ENCODE measurements at places on chromosomes 7 and 10. TPM values are rescaled to one million over a fixed set of nuclear protein-coding genes. Genes with fewer than 3 reads are reported as not detected.
A peak's percentile ranks its signal among the peaks of the same experiment; 100 is the strongest.

DNA sequence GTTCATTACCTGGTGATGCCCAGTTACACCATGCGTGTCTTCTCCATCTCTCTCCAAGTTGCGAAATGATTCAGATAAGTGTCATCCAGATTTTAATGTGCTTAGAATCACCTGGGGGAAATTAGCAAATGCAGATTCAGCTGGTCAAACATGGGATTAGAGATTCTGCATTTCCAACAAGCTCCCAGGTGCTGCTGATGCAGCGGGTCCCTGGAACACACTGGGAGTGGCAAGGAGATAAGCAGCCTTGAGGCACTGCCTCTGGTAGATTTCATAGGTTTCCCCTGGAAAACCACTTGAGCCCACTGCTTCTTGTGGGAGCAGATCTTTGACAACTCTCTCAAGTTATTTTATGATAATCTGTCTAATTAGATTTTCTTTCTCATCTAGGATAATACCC lies 196.0 kb upstream of the C7orf33 start:
- H3K4me1 ChIP-seq = no peaks in the 10 kb centered on the region
- H3K4me3 ChIP-seq = no peak overlapping the region
- DNase-seq = no peak
- peaks cover 13% of the 10 kb centered on the region for H3K27me3 ChIP-seq
- no peaks in the 10 kb centered on the region for H3K36me3 ChIP-seq

The GAD2 gene
- not detected for total RNA-seq

The CYP2C19 gene
- 0.33 TPM for total RNA-seq

GRCh38 chr7:139086454-139086853 lies 23.1 kb downstream of the ZC3HAV1 start:
- peaks cover 71% of the 10 kb centered on the region for H3K4me1 ChIP-seq
- no peak overlapping the region for H3K4me3 ChIP-seq
- peaks cover 79% of the 10 kb centered on the region for H3K36me3 ChIP-seq
- DNase-seq = no peak
- H3K27ac ChIP-seq = peak overlapping the region; percentile 68
- no peaks in the 10 kb centered on the region for H3K27me3 ChIP-seq

DNA sequence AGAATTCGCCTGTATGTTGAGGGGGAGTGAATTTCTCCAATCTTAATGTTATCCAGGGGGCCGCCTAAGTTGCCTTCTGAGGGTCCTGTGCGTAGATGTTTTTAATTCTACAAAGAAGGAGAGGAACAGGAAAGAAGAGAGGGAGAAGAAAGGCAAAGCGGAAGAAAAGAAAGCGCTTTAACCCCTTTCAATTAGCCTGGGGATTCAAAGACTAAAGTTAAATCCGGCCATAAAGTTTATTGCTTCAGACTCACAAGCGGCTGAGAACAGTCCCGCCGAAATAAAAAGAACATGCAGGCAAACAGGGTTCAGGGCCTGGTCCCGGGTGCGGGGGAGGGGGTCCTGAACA lies 4.5 kb downstream of the HOXA5 start:
- no peak for DNase-seq
- H3K4me3 ChIP-seq = no peak overlapping the region
- peaks cover 34% of the 10 kb centered on the region for H3K27me3 ChIP-seq
- H3K36me3 ChIP-seq = no peaks in the 10 kb centered on the region
- H3K4me1 ChIP-seq = peaks cover 12% of the 10 kb centered on the region

- no peak overlapping the region for H3K27ac ChIP-seq
- no peaks in the 10 kb centered on the region for H3K36me3 ChIP-seq
- H3K27me3 ChIP-seq = peaks cover 2% of the 10 kb centered on the region
- H3K4me3 ChIP-seq = no peak overlapping the region
Measured at GRCh38 chr7:54811846-54812254, 52.8 kb upstream of the SEC61G start.

DNA sequence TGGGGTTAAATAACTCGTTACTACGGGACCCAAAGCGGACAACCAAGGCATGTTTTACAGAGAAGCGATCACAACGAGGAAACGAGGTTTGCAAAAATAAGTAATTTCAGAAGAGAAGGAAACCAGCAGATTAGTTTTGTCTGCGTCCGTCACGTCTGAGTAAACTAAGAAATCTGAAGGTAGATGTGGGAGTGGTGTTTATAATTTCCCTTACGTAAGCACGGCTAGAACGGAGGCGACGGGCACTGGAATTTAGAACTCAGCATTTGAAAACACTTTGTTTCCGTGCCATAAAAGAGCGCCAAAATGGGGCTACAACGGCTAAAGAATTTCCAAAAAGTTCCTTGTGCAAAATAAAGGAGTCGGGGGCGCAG lies 718 bp upstream of the UMAD1 start:
- peaks cover 21% of the 10 kb centered on the region for H3K36me3 ChIP-seq
- peak overlapping the region; percentile 97 for H3K4me3 ChIP-seq
- DNase-seq = peak; percentile 84

DNA sequence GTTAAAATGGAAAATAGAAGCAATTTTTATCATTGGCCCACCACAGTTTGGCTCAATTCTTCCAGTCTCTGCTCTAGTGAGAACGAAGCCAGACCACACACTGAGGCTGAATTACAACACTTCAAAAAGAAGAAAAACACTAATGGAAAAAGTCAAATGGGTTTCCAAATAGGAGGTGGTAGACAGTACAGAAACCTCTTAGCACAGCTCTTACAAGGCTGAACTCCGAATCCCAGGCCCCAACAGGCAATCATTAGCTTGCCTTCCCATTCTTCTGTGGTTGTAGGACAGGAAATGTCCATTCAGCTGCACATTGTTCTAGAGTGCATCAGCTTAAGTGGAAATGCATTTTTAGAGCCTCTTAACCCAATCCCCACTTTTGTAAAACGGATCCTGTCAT lies 115.1 kb upstream of the MEOX2 start:
- H3K27me3 ChIP-seq = no peaks in the 10 kb centered on the region
- no peaks in the 10 kb centered on the region for H3K4me1 ChIP-seq
- H3K27ac ChIP-seq = no peak overlapping the region
- no peak overlapping the region for H3K4me3 ChIP-seq

- H3K4me1 ChIP-seq = no peaks in the 10 kb centered on the region
- peaks cover 4% of the 10 kb centered on the region for H3K27me3 ChIP-seq
- DNase-seq = no peak
Measured at GRCh38 chr7:108375668-108376067, 80.6 kb downstream of the NRCAM start.

The OPN4 gene
- total RNA-seq = not detected

The SYT15 gene
- total RNA-seq = 1.3 TPM

DNA sequence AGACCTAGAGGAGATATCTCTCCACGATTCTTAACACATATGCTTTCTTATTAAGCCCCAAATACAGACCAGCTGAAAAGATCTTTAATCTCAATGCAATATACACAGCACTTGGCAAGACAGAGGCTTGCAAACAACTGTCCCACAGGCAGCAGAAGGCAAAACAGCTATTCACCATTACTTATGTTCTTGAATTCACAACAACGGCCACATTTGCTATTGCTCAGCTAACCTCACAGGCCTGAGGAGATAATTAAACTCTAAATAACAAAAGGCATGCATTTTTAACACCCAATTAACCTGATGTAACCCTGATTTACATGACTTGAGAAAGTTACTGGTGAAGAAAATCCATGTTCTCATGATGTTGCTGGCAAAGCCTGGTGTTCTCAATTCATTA lies 216.4 kb downstream of the CRPPA start:
- H3K27ac ChIP-seq = no peak overlapping the region
- no peaks in the 10 kb centered on the region for H3K36me3 ChIP-seq
- H3K4me1 ChIP-seq = no peaks in the 10 kb centered on the region
- H3K27me3 ChIP-seq = no peaks in the 10 kb centered on the region
- no peak overlapping the region for H3K4me3 ChIP-seq
- DNase-seq = no peak

The KIF20B gene
- 55.6 TPM for total RNA-seq

DNA sequence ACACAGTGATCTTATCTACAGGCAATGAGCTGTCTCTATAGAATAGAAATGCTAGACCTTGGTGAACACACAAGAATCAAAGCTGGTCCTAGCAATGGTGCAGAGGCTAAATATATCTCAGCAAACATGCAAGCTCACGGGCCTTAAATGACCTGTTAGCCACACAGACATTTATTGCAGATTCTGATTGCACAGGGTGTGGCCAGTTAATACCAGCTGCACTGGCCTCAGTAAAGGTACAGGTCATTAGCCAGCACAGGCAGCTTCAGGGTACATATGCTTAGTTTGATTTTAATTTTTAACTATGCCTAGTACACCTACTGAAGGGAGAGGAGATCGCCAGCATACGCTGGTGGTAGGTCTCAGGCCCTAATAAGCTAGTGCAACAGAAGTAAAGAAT lies 265.4 kb upstream of the DGKB start:
- H3K4me1 ChIP-seq = no peaks in the 10 kb centered on the region
- H3K4me3 ChIP-seq = no peak overlapping the region
- no peaks in the 10 kb centered on the region for H3K27me3 ChIP-seq
- no peaks in the 10 kb centered on the region for H3K36me3 ChIP-seq

DNA sequence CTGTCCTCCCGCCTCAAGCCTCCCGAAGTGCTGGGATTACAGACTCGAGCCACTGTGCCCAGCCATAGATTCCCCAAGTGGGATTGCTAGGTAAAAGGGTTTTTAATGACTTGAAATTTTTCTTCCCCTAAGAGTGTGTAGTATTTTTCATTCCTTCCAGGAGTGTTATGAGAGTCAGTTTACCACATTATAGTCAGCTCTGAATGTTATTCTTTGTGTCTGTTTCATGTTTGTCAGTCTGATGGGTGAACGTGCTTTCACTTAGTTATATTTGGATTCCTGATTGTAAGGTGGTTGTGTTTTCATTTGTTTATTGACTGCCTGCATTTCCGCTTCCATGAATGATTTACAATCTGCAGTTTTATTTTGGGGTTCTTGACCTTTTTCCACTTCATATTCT lies 6.3 kb downstream of the ZNF212 start:
- H3K4me3 ChIP-seq = peak overlapping the region; percentile 40
- peaks cover 46% of the 10 kb centered on the region for H3K4me1 ChIP-seq
- H3K27ac ChIP-seq = peak overlapping the region; percentile 91
- H3K27me3 ChIP-seq = no peaks in the 10 kb centered on the region
- no peak for DNase-seq

The H2AZ2 gene
- 192 TPM for total RNA-seq

DNA sequence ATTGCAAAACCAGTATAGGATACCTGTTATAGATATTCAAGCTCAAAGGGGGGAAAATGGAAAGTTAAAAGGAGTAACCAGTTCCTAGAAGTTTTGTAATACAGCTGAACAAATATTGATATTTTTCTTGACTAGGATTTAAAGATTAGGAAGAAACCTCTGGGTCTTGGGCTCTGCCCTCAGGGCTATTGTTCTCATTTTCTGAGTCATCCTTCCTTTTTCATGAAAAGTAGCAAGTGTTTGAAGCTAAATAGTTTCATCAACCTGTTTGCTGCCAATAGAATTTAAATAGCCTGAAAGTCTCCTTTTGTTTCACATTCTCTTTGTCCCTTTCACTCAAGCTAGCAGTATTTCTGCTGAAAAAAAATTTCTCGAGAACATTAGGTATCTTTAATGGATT lies 1061.1 kb upstream of the GHITM start:
- H3K4me3 ChIP-seq = no peak overlapping the region
- H3K27ac ChIP-seq = no peak overlapping the region

DNA sequence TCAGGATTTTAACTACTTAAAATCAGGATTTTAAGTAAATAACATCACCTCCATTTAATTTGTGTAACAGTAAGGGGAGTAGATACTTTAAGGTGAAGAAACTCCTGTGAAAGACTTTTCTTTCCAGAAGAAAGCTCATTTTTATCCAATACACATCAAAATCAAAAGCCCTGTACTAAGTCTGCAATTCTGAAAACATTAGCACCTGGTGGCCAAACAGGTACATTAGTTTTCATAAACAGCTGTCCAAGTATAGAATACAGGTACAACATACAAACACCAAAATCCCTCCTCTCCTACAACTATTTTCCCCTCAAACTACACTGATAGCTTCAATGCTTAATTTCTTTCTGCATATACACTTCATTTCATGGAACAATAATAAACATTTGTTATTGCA lies 22.9 kb downstream of the FAM3C start:
- H3K4me1 ChIP-seq = peaks cover 41% of the 10 kb centered on the region
- H3K27ac ChIP-seq = no peak overlapping the region
- H3K27me3 ChIP-seq = no peaks in the 10 kb centered on the region
- peaks cover 70% of the 10 kb centered on the region for H3K36me3 ChIP-seq
- H3K4me3 ChIP-seq = no peak overlapping the region

The BHLHA15 gene
- total RNA-seq = 0.72 TPM

- H3K27ac ChIP-seq = no peak overlapping the region
- no peak overlapping the region for H3K4me3 ChIP-seq
- DNase-seq = no peak
- H3K36me3 ChIP-seq = no peaks in the 10 kb centered on the region
- peaks cover 67% of the 10 kb centered on the region for H3K27me3 ChIP-seq
- peaks cover 9% of the 10 kb centered on the region for H3K4me1 ChIP-seq
Measured at GRCh38 chr7:116673457-116673865, 1.5 kb downstream of the MET start.

DNA sequence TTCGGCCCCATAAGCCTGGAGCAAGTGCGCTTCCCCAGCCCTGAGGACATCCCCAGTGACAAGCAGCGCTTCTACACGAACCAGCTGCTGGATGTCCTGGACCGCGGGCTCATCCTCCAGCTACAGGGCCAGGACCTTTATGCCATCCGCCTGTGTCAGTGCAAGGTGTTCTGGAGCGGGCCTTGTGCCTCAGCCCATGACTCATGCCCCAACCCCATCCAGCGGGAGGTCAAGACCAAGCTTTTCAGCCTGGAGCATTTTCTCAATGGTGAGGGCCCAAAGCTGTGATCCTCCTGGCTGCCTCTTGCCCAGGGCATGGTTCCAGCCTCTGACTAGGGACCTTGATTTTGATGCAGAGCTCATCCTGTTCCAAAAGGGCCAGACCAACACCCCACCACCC lies 10.1 kb downstream of the IRF5 start:
- H3K4me3 ChIP-seq = no peak overlapping the region
- H3K4me1 ChIP-seq = no peaks in the 10 kb centered on the region
- H3K27ac ChIP-seq = no peak overlapping the region
- H3K27me3 ChIP-seq = no peaks in the 10 kb centered on the region

The LRGUK gene
- 0.16 TPM for total RNA-seq

The FAM241B gene
- total RNA-seq = 9.4 TPM

DNA sequence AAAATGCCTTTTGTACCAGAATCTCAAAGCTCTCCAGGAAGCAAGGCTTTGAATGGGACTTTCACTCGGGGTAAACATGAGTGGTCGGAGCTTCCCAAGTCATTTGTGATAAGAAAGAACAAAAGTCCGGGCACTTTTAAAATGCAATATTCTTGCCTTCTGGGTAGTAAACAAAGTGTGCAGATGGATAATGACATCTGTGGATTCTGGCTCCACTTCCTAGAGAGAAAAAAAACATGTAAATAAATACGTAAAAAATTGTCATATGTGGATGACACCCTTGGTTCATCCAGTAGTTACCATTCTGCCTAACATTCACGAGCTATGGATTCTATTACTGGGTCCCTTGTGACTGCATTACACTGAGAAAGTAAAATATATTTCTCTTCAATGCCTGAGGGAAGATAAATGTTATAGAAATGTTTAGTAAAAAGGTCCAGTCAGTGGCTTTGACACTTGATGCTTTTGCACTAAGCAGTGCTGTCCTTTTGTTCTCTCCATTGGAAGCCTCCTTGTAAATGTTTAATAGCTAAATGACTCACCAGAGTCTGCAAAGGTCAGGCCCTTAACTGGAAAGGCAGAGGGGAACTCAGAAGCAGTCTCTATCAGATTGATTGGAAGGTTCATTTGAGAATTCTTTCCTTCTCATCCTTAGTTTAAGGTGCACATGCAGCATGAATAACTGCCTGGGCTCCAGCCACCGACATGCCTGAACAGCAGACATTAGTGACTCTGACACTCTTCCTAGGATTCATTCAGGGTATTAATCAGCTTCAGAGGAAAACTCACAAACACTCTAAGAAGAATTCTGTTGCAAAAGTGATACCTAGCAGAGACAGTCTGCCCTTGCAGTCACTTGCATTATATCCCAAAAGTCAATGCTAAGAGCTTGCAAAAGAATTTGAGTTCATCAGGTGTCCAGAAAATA lies 11.7 kb upstream of the EDRF1 start:
- peaks cover 2% of the 10 kb centered on the region for H3K4me1 ChIP-seq
- H3K36me3 ChIP-seq = no peaks in the 10 kb centered on the region
- peaks cover 16% of the 10 kb centered on the region for H3K27me3 ChIP-seq
- DNase-seq = no peak

The CAV2 gene
- total RNA-seq = not detected

Measured in activated CD4-positive, alpha-beta T cell treated with anti-CD3 and anti-CD28 coated beads, Interleukin-2, amount 10 ng/mL, durations not matched to agents 24 days and 14 days (primary cell).